Hepatocyte (in vitro differentiated cells): ENCODE measurements at places on chromosomes 1 and 21.

- peak; percentile 5 for DNase-seq
Measured at GRCh38 chr1:162498496-162498810, 835 bp downstream of the UHMK1 start.

DNA sequence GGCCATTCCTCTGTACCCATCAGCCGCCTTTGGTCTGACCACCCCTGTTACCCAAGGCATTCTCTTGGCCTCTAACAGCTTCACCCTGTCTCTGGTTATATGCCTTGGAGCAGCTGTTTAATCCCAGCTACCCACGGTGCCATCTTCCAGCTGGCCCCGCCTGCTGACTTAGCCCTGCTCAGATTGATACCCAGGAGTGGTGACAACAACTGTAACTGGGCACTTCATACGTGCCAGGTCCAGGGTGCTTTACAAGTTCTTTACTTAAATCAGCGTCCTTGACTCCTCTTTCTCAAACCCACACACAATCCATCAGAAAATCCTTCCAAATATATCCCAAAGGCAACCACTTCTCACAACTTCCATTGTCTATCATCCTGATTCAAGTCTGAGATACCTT is 37.2 kb upstream of the HMGB4 start:
- DNase-seq = no peak

DNA sequence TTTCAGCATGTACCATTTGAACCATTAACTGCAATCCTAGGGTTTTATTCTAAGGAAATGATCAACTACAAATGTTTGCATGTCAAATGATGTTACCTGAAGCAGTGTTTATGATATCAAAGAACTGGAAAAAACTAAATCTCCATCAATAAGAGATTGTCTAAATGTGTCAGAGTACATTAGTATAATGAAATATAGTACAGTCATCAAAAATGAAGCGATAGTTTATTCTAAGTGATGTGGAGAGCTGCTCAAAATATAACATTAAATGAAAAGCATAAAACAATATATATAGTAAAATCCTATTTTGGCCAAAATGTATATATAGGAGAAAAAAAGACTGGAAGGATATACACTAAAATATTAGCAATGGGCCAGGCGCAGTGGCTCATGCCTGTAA is 24.0 kb downstream of the AKNAD1 start:
- DNase-seq = no peak

GRCh38 chr1:197911857-197912696 is 5.1 kb upstream of the LHX9 start:
- no peak for DNase-seq

- DNase-seq = no peak
Measured at GRCh38 chr21:21714426-21714825, 716.2 kb downstream of the NCAM2 start.
